ENCODE measurements at places on chromosomes 16 and 17. TPM values are rescaled to one million over a fixed set of nuclear protein-coding genes. Genes with fewer than 3 reads are reported as not detected.

DNA sequence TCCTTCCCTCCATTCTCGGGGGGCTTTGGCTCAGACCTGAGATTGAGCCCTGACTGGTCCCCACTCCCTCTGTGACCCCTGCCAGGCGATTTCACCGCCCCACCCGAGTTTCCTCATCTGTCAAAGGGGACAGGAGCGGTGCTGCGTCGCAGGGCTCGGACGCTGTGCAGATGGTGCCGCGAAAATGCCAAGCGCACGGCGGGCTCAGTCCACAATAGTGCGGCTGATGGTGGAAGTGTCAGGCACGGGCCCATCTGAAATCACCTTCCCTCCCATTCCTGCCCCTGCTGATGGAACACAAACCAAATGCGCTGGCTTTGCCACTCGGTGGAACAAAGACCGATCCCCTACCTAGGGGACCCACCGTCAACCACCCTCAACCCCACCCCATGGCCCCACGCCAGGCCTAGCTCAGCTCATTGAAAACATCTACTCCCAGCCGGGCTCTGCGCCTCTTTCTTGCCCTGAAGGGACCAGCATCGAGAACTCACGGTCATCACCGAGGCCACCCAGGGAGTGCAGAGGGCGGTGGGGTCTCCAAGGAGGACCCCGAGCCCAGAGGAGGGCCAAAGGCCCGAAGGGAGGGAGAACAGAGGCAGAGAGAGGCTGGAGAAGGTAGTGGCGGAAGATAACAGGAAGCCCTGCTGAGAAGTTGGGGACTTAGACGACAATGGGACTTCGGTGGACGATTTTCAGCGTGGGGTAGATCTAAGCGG, 1.4 kb downstream of the CARHSP1 start:
- H3K27me3 ChIP-seq, result no peaks in the 10 kb centered on the region
- H3K4me1 ChIP-seq, result peaks cover 50% of the 10 kb centered on the region
- peak overlapping the region; percentile 92 for H3K27ac ChIP-seq
- H3K36me3 ChIP-seq, result no peaks in the 10 kb centered on the region
- H3K4me3 ChIP-seq, result peak overlapping the region; percentile 60
- DNase-seq, result peak; percentile 73

DNA sequence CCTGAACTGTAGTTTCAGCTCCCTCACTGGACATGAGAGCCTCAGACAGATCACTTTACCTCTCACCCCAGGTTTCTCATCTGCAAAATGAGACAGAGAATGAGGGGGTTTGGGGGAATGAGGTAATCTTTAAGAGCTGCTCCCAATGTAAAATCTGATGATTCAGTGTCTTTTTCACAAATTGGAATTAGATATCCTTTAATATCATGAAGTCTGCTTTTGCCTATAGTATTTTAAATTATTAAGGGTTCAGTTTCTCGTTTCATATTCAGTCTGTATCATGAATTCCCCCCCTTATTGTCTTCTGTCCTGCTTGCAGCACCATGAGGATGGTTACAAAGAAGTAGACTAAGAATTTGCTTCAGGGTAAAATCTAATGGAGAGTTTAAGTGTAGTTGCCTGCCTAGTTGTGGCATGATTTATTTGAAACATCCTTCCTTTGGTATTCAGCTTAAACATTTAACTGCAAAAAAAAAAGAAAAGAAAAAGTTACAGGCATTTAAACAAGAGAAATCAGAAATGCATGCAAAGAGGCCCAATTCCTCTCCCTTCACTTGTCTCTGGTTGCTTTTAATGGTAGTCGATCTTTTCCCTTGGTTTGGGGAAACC, 77.3 kb downstream of the WNT3 start:
- H3K4me1 ChIP-seq, result no peaks in the 10 kb centered on the region
- peaks cover 5% of the 10 kb centered on the region for H3K36me3 ChIP-seq
- H3K4me3 ChIP-seq, result no peak overlapping the region
- DNase-seq, result no peak
- H3K27me3 ChIP-seq, result no peaks in the 10 kb centered on the region

Gene MAPK8IP3
- total RNA-seq, result 190 TPM

DNA sequence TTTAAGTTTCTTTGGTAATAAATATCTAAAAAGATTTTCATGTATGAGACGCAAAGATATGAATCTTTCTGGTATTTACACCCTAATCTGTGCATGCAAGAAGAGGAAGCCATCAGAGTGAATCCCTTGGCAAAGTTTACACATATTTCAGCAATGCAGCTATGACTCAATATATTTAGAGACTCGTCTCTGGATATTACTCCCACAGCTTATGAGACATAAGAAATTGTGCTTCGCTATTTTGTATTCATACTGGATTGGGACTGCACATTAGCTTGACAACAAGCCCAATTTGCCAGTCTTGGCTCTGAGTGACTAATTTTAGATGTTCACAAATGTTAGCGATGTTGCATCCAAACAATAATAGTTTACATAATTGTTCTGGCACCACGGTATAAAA, 532.0 kb downstream of the CDH11 start:
- no peaks in the 10 kb centered on the region for H3K36me3 ChIP-seq
- H3K4me3 ChIP-seq, result no peak overlapping the region
- no peaks in the 10 kb centered on the region for H3K4me1 ChIP-seq
- H3K27ac ChIP-seq, result no peak overlapping the region

DNA sequence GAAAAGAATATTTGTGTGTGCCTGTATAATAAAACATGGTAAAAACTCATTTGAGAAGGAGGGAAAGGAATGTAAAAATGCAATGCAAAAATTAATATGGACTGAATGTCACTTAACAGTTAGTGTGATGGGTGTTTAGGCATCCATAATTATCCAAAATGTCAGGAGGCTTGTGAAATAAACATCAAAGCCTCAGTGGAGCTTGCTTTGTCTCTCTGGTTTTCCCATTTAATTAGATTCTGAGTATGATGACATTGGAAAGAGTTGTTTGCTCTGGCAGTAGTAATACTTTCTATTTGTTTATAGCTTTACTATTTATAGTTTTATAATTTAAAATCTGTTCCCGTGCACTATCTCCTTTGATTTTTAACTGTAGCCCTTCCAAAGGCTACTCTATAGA, 51.9 kb downstream of the CNTNAP4 start:
- no peak for DNase-seq
- H3K4me1 ChIP-seq, result no peaks in the 10 kb centered on the region
- no peak overlapping the region for H3K27ac ChIP-seq
- no peaks in the 10 kb centered on the region for H3K27me3 ChIP-seq
- H3K36me3 ChIP-seq, result no peaks in the 10 kb centered on the region
- no peak overlapping the region for H3K4me3 ChIP-seq

Gene ATP2A1
- 3.2 TPM for total RNA-seq

- H3K27me3 ChIP-seq, result no peaks in the 10 kb centered on the region
- DNase-seq, result no peak
- no peak overlapping the region for H3K4me3 ChIP-seq
- H3K4me1 ChIP-seq, result no peaks in the 10 kb centered on the region
Observed at GRCh38 chr16:50814541-50814940, 72.7 kb downstream of the CYLD start.

DNA sequence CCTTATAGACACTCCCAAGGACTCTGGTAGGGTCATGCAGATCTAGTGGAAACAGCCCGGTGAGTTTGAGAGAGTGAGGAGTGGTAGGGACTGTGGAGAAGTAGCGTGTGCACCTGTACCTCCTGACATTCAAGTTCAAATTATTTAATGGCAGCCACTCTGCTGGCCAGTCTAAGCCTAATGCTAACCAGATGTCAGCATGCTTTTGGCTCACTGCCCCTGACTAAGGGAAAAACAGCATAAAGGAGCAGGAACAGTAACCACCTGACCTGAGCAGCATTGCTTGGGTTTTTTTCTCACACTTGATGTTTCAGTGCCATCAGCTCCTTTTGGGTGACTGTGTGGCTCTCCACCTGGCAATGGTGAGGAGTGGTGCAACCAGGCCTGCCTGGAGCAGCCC, 23.8 kb upstream of the SLC12A3 start:
- H3K36me3 ChIP-seq, result no peaks in the 10 kb centered on the region
- DNase-seq, result no peak
- H3K27me3 ChIP-seq, result no peaks in the 10 kb centered on the region

Gene SDR42E2
- total RNA-seq, result not detected

Gene MT3
- not detected for total RNA-seq

Gene MMP2
- 73.0 TPM for total RNA-seq

Gene OSGIN1
- total RNA-seq, result 11.4 TPM

DNA sequence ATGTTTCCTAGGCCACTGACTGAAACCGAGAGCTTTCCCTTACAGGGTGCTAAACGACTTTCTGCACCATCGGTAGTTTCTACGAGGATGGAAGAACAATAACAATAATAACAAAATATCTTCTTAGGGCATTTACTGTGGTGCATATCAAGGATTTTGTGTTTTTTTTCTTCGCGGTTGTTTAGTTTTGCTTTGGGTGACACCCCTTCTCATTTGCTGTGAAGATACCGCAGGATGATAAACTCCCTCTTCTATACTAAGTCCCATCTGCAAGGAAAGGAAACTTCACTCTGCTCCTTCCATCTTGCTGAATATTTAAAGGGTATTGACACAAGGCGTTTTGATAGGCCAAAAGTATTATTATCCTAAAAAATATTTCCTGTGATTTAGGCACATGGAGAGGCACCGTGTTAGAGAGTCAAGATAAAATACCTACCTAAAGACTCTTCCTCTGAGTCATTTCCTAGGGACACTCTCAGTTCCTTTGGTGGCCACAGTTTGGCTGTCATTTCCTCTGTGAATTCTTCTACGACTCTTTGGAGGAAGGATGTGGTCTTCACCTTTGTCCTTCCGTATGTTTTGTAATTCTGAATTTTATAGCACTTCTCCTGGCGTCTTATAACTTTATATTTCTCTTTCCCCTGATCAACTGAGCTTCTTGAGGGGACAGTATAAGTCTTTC, 318.8 kb downstream of the CDH13 start:
- H3K4me1 ChIP-seq, result no peaks in the 10 kb centered on the region
- no peak for DNase-seq
- no peaks in the 10 kb centered on the region for H3K36me3 ChIP-seq
- H3K27ac ChIP-seq, result no peak overlapping the region

Gene PKMYT1
- 0.55 TPM for total RNA-seq

GRCh38 chr16:54934481-54935265, 4.0 kb downstream of the IRX5 start:
- no peak for DNase-seq
- H3K36me3 ChIP-seq, result no peaks in the 10 kb centered on the region
- H3K4me3 ChIP-seq, result no peak overlapping the region

GRCh38 chr16:70788668-70789594, 12.0 kb downstream of the VAC14 start:
- peaks cover 10% of the 10 kb centered on the region for H3K36me3 ChIP-seq
- DNase-seq, result peak; percentile 30
- H3K27ac ChIP-seq, result no peak overlapping the region
- no peaks in the 10 kb centered on the region for H3K27me3 ChIP-seq
- H3K4me1 ChIP-seq, result no peaks in the 10 kb centered on the region
- H3K4me3 ChIP-seq, result no peak overlapping the region

DNA sequence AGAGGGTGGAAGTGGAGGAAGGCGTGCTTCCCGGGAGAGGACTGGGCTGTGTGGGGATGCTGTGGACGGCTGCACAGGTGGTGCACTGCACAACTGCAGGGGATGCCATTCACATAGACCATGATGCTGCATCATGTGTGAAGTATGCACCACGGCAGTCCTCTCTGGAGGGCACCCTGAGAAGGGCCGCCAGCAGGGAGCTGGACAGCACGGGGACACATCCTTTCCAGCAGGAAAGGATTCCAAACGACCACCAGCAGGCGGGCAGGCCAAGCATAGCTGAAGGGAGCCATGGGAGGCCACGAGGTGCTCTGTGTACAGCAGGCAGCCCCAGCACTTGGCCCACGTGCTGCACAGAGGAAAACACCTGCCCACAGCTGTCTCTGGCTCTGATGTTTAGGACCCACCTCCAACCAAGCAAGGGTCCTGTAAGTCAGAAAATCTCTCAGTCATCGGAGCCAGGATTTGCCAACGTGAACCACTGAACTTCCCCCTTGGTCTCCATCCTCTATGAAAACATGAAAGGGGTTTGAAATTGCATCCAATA, 10.1 kb downstream of the ACTG1 start:
- no peak overlapping the region for H3K4me3 ChIP-seq
- H3K4me1 ChIP-seq, result no peaks in the 10 kb centered on the region
- no peak for DNase-seq
- no peak overlapping the region for H3K27ac ChIP-seq
- H3K36me3 ChIP-seq, result no peaks in the 10 kb centered on the region

GRCh38 chr16:78519896-78520295, 420.4 kb downstream of the WWOX start:
- no peak overlapping the region for H3K27ac ChIP-seq
- no peak for DNase-seq
- H3K4me1 ChIP-seq, result no peaks in the 10 kb centered on the region
- no peak overlapping the region for H3K4me3 ChIP-seq

- no peaks in the 10 kb centered on the region for H3K27me3 ChIP-seq
- DNase-seq, result no peak
- H3K36me3 ChIP-seq, result no peaks in the 10 kb centered on the region
- no peak overlapping the region for H3K27ac ChIP-seq
- no peak overlapping the region for H3K4me3 ChIP-seq
Observed at GRCh38 chr17:49832840-49833599, 14.8 kb downstream of the TAC4 start.

- H3K4me3 ChIP-seq, result no peak overlapping the region
- no peak for DNase-seq
- peaks cover 55% of the 10 kb centered on the region for H3K4me1 ChIP-seq
- no peaks in the 10 kb centered on the region for H3K27me3 ChIP-seq
- no peaks in the 10 kb centered on the region for H3K36me3 ChIP-seq
Observed at GRCh38 chr17:78724544-78724943, 57.5 kb downstream of the CYTH1 start.

Gene OR2C1
- total RNA-seq, result not detected
